ENCODE measurements at places on chromosomes 13 and 19.

- DNase-seq = no peak
These were observed 76.8 kb upstream of the ZNF835 start for GRCh38 chr19:56748378-56748777.

DNA sequence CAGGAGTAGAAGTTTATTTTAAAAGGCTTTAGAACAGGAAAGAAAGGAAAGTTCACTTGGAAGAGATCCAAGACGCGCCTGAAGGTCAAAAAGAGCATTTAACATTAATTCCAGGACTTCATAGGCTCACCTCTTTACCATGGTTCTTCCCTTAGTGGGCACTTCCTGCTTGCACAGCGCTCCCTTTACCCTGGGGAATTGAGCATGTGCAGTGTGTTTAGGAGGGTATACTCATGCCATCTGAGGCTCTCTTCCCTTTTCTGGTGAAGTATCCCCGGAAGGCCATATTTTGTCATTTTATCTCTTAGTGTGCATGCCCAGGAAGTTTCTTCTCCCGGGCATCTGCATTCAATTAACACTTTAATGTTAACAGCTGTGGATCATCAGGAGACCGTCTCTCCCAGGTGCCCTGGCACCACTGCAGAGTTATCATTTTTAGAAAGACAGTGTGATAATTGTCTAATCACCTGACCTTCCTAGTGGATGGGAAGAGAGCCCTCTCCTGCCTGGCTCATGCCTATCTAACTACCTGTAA, 66.1 kb upstream of the ABCC4 start:
- no peak for DNase-seq

DNA sequence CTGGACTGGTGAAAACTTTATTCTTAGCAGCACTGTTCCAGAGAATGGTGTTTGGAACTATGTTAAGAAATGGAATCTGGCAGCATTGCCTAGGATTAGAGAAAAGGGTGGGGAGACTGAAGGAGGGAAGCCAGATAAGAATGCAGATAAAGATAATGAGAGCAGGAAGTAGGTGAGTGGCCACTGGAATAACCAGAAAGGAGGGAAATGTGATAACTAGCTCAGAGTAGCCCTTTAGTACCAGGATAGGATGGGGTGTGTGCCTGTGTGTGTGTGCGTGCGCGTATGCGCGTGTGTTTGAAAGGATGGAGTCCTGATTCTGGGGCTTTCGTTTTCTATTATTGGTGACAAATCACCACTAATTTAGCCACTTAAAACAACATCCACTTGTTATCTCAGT, 33.4 kb upstream of the FRY start:
- no peak for DNase-seq

DNA sequence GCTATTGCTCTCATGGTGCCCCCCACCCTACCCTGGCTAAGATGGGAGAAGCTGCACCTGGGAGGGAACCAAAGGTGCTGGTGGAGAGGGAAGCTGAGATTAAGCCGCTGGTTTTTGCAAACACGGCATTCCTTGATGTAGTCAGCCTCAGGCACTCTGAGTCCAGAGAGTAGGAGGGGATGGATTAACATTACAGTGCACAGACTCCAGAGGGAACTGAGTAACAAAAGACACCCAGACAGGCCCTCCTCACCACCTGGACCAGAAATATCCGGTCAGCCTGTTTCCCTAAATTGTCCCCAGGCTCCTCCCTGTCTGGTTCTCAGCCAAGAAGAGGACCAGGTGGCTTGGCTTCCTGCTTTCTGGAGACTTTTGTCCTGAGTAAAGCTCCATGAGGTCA, 28.9 kb upstream of the PABPC3 start:
- no peak for DNase-seq

DNA sequence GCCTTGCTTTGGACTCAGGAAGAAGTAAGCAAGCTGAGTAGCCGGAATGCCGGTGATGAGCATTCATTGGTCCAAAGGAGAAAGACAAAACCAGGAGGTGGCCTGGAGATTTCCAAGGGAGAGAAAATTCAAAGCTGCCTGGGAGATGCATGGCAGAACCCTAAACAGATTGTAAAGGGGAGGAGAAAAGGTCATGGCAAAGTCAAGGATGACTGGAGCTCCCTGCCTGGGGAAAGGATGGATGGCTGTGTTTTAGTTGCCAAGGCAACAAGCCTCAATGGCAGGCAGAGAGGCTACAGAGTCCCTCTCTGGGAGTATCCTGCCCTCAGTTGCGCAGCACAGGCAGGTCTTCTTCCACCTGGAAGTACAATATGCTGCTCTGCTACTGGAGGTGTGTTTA, 134.0 kb downstream of the ENOX1 start:
- no peak for DNase-seq

GRCh38 chr13:52906122-52906903, 57.9 kb upstream of the PCDH8 start:
- DNase-seq = no peak

All from activated naive CD4-positive, alpha-beta T cell treated with anti-CD3 and anti-CD28 coated beads, Interleukin-2, amount 50 U/mL, for 16 hours (primary cell).